NCI-H2081 (cell line): ENCODE measurements at places on chromosomes 1 and 21.

GRCh38 chr1:186628910-186629309, 51.3 kb downstream of the PTGS2 start:
- DNase-seq, result no peak

GRCh38 chr21:42051788-42052187, 19.3 kb upstream of the UMODL1 start:
- no peak for DNase-seq

GRCh38 chr1:40592107-40592803, 60.8 kb downstream of the ZNF684 start:
- DNase-seq, result peak; percentile 47

- DNase-seq, result peak; percentile 58
Observed at GRCh38 chr1:95685081-95685480, 451.1 kb downstream of the RWDD3 start.

DNA sequence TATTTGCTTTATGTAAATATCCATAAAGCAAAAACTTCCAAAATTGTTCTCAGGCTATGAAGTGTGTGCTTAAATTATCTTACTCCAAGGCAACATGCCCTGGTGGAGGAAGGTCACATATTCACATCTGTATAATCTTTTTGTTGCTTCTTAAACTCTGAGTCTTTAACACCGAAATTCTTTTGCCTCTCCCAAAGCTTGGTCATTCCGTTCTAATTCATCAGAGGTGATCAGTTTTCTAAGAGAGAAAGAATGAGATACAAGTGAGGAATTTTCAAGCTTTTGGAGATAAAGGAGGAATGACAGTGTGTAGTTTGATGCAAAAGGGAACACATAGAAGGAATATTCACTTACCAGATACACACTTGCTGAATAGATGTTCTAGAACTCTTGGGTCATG, 561.7 kb downstream of the LTN1 start:
- DNase-seq, result no peak
